ENCODE measurements at places on chromosomes 12 and 14.
A peak's percentile ranks its signal among the peaks of the same experiment; 100 is the strongest.

DNA sequence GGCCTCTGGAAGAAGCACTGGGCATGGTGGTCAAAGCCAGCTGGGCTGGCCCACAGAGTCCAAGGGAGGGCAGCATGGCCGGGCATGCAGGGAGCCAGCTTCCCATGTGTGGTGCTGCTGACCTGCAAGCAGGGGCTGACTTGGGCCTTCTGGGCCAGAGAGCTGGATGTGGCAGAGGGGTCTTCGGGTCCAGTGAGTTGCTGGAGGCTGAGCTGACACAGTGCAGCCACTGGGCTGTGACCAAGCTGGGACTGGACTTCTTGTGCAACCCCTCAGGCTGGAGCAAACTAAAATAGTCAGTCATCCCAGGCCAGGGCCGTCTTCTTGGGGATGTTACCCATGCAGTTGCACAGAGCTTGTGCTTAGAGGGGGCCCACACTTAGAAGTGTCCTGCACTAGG, 7.3 kb upstream of the RIN3 start:
- DNase-seq, result no peak

DNA sequence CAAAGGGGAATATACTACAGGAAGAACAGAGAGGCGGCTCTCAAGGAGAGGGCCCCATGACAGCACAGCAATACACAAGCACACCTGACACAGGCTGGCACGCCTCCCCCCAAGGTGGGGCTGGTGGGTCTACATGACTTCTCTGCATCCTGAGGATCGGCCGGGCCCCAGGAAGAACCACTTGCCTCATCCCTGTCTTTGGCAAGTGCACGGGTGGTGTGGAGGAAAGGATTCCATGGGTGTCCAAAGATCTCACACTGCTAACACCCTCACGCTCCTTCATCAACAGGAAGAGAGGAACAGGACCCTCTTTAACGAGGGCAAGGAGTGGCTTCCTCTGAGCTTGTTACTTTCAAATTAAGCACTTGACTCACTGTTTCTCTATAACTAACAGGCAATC, 7.3 kb downstream of the VAMP1 start:
- no peak for DNase-seq

DNA sequence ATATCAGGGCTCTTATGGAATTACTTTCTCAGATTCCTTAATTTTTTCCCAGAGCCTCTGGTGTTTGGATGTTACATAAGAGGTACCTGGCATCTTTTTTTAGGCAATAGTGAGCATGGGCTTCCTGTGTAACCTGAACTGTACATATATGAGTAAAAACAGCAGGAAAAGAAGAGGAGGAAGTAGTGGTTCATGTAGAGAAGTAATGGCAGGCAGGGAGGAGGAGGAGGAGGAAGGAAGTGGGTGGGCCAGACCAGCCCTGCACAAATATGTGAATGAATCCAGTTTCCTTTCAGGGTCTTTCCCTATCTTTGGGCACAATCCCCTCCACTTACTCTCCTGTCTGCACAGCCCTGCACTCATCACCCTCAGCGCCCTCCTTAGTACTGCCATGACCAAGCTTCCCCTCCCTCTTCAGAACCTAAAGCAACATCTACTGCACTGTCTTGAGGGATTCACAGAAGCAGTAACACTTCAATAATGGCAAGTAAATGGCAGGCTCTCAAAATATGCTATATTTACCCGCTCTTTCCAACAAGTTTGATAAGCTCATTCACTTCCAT, 40.9 kb upstream of the GSG1 start:
- peak; percentile 36 for DNase-seq

DNA sequence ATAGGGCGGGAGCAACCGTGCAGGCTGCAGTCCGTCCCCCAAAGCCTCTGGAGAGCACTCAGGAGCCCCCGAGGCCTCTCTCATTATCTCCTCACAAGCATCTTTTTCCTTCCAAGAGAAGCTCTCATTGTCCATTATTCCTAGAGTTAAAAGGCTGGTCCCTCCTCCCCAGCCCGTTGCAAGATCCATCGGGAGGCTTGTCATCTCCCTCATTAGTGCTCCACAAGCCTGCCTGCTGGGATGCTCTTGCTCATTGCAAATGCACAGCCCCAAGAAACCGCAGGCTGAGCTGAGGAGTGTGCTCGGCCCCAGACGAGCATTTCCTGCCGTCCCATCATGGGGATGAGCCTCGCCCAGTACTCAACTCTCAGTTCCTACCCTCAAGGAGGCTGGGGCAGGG, 23.3 kb downstream of the NUAK1 start:
- DNase-seq, result no peak

GRCh38 chr14:35696119-35696518, 113.0 kb downstream of the RALGAPA1 start:
- DNase-seq, result no peak

GRCh38 chr14:102316338-102316742, 3.2 kb upstream of the ZNF839 start:
- peak; percentile 43 for DNase-seq

- no peak for DNase-seq
Observed at GRCh38 chr12:52402873-52403540, 3.1 kb downstream of the KRT82 start.

GRCh38 chr12:98612696-98613334, 19.3 kb downstream of the SLC25A3 start:
- DNase-seq, result peak; percentile 26

- DNase-seq, result peak; percentile 54
Observed at GRCh38 chr12:53099071-53099882, 1.8 kb downstream of the IGFBP6 start.

- DNase-seq, result no peak
Observed at GRCh38 chr14:66739826-66740225, 231.9 kb downstream of the GPHN start.

GRCh38 chr12:118641249-118641648, 264.9 kb downstream of the SUDS3 start:
- no peak for DNase-seq

DNA sequence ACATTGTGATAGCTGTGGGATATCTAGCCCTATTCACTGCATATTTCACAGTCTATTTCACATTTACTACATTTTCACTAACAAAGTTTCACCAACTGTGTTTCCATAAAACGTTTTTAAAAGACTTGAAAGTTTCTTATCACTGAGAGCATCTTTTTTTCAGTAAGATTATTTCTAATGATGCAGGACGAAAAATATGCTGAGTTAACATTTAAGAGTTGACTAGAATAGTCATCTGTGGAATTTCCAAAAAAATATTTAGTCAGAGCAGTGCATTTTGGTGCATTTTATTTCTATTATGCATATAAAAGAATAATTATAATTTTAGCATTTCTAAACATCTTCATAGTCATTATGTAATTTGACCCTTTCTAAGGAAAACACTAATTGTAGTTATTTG, 143.8 kb upstream of the CLEC14A start:
- DNase-seq, result no peak

- DNase-seq, result no peak
Observed at GRCh38 chr12:106889326-106889725, 66.4 kb upstream of the TMEM263 start.

DNA sequence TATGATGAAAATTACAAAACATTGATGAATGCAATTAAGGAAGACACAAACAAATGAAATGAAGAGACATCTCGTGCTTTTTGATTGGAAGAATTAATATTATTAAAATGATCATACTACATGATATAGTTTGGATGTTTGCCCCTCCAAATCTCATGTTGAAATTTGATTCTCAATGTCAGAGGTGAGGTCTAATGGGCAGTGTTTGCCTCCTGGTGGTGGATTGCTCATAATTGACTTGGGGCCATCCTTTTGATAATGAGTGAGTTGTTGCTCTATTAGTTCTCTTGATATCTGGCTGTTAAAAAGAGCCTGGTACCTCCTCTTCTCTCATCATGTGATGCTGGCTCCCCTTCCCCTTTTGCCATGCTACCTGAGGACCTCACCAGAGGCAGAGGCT, 56.7 kb downstream of the CD163L1 start:
- DNase-seq, result no peak

- DNase-seq, result no peak
Observed at GRCh38 chr12:113194971-113195391, 9.5 kb downstream of the RITA1 start.

GRCh38 chr12:130337488-130338303, at the start of gene PIWIL1:
Gene PIWIL1, plus strand, starts transcription at chr12:130337887. Its CDS starts 4,705 bp downstream, at chr12:130342592.
- DNase-seq, result no peak

DNA sequence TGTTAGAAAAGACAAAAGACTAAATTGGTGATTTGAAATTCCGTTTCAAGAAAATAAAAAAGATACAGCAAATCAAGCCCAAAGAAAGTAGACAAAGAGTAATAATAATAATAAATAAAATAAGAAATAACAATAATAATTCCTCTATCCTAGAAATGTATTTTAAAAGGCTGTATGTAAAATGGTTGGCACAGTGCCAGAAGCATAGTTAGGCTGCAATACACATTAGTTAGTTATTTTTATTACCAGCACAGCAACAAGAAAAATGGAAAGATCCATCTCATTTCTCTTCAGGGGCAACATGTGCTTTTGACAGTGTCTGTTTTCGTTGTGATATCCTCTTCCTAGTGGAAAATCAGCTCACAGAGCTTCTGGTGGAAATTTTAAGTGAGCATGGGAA, 174.1 kb upstream of the TMTC1 start:
- DNase-seq, result no peak

- DNase-seq, result no peak
Observed at GRCh38 chr14:38835874-38836273, 267.2 kb downstream of the SEC23A start.

DNA sequence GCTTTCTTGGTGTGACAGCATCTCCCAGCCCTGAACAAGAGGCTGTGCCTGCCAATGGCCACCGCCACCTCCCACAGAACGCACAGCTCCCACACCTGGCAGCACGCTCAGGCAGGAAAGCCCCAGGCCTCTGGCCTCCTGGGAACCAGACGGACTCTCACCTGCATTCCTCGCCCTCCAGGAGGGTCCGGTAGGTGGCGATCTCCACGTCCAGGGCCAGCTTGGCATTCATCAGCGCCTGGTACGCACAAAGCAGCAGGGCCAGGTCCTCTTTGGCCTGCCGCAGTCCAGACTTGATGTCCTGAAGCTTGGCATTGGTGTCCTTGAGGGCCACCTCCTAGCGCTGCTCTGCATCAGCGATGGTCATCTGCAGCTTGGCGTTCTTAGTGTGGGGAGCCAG, 12.1 kb upstream of the KRT77 start:
- DNase-seq, result no peak

- DNase-seq, result no peak
Observed at GRCh38 chr14:57610631-57611030, 117.0 kb upstream of the CCDC198 start.

DNA sequence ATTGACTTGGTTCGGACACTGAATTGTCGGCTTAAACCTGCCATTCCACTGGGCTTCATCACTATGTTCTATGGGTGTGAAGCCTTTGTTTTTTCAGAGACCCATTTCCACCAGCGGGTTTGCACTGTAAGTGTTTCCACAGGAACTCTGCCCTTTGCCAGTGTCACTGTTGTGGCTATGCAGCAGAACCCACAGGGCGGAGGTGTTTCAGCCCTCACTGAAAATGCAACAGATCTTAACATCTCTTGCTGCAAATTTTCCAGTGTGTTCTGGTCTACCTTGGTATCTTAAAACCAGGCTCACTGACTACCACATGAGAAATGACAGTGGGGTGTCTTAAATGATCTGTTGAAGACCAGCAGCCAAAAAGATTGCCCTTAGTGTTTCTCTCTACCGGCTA, 21.1 kb downstream of the PRKCH start:
- DNase-seq, result peak; percentile 22

- no peak for DNase-seq
Observed at GRCh38 chr12:107645630-107646333, 39.8 kb upstream of the PWP1 start.

- DNase-seq, result peak; percentile 3
Observed at GRCh38 chr12:119412811-119413794, 78.6 kb downstream of the CCDC60 start.

- no peak for DNase-seq
Observed at GRCh38 chr12:86666316-86666715, 410.1 kb upstream of the MGAT4C start.

GRCh38 chr14:79965896-79966295, 245.4 kb downstream of the DIO2 start:
- DNase-seq, result no peak

- no peak for DNase-seq
Observed at GRCh38 chr14:34107441-34107840, 156.6 kb upstream of the EGLN3 start.

Measured in inflammatory macrophage treated with lipopolysaccharide for 1 hour (primary cell).